ENCODE measurements at places on chromosomes 2 and 18. TPM values are rescaled to one million over a fixed set of nuclear protein-coding genes. Genes with fewer than 3 reads are reported as not detected.

Gene ABCA12
- not detected for total RNA-seq

Gene SYT4
- not detected for total RNA-seq

Gene GALNT14
- not detected for total RNA-seq

Gene ANO7
- 0.43 TPM for total RNA-seq

Gene PXDN
- total RNA-seq = 188 TPM

Gene LYPD1
- total RNA-seq = not detected

Gene CD8B
- total RNA-seq = not detected

Gene KIF1A
- 0.11 TPM for total RNA-seq

Gene COL4A4
- 20.5 TPM for total RNA-seq

Gene FAM237A
- total RNA-seq = not detected

Gene CASP10
- 7.8 TPM for total RNA-seq

Gene CEBPZOS
- 2.9 TPM for total RNA-seq

Gene NAT8
- total RNA-seq = not detected

Gene TANC1
- 45.4 TPM for total RNA-seq

Gene STRN
- 4.3 TPM for total RNA-seq

Gene FBXO41
- 5.2 TPM for total RNA-seq

Gene EPB41L3
- total RNA-seq = 90.9 TPM

Gene DSC1
- not detected for total RNA-seq

Gene AFF3
- 7.1 TPM for total RNA-seq

Gene TSGA10
- not detected for total RNA-seq

Gene TDRD15
- total RNA-seq = not detected

Gene HES6
- 117 TPM for total RNA-seq

Gene TGOLN2
- 111 TPM for total RNA-seq

Gene NT5DC4
- total RNA-seq = not detected

Gene PLEKHM3
- total RNA-seq = 18.3 TPM

Gene PTPN2
- 81.8 TPM for total RNA-seq

Gene CXCR4
- total RNA-seq = 15.5 TPM

Gene WIPF1
- 26.1 TPM for total RNA-seq

Gene PRKAG3
- total RNA-seq = not detected

Gene CENPA
- total RNA-seq = not detected

Gene BOK
- 35.4 TPM for total RNA-seq

Gene MYO3B
- total RNA-seq = not detected

Gene SCYGR3
- total RNA-seq = not detected

Gene RTP5
- total RNA-seq = not detected

Gene RPL37A
- 493 TPM for total RNA-seq

Gene RUFY4
- not detected for total RNA-seq

Gene SETBP1
- 23.5 TPM for total RNA-seq

Gene PDE1A
- 4.8 TPM for total RNA-seq

Gene PLEK
- total RNA-seq = 1.5 TPM

Gene GPR35
- not detected for total RNA-seq

Gene FHL2
- 175 TPM for total RNA-seq

Gene TBR1
- not detected for total RNA-seq

Gene TRIM43
- total RNA-seq = not detected

Gene UGT1A1
- not detected for total RNA-seq

Gene UGT1A4
- total RNA-seq = not detected

Gene CHRNG
- not detected for total RNA-seq

Gene TUBA4B
- total RNA-seq = not detected

Gene CDK5R2
- total RNA-seq = not detected

Gene CTLA4
- not detected for total RNA-seq

Gene NEU4
- not detected for total RNA-seq

Gene CNNM4
- total RNA-seq = 2.7 TPM

Gene DES
- 182 TPM for total RNA-seq

Gene TLX2
- total RNA-seq = not detected

Measured in ascending aorta (tissue), 2 donors.